ENCODE measurements at places on chromosomes 1 and 21.

DNA sequence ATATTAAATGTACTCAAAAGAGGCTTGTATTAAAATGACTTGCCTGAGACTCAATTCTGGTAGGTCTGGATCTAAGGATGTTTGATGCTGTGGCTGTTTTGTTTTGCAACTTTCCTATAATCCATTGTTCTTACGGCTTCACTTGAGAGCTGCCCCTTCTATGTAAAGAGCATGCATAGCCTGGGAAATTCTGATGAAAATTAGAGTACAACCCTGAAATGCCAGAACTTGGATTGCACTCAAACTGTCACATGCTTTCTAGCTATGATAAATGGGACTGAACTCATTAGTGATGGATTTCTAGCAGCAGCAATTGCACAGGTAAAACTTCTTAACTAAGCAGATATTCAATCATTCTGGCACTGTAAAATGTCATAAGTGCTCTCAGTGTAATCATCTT is 67.9 kb downstream of the OLFM3 start:
- no peak for DNase-seq

GRCh38 chr1:221165839-221166500 is 286.7 kb downstream of the HLX start:
- no peak for DNase-seq

GRCh38 chr1:200206340-200206739 is 178.8 kb downstream of the NR5A2 start:
- no peak for DNase-seq

DNA sequence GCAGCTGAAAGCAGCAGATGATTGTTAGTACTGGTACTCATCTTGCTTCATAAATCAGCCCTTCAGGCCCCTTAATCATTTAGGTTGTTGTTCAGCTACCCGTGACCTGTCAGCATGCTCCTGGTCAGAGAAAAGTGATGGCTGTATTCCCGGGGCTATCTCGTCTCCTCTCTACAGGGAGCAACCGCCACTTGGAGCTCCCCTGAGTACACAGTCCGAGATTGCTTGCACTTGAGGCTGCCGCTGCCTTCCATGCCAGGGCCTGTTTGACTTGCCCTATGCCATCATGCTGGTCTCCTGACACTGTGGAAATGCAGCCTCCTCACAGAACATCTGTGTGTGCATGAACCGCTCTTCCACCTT is 97.5 kb downstream of the SPATA46 start:
- no peak for DNase-seq

DNA sequence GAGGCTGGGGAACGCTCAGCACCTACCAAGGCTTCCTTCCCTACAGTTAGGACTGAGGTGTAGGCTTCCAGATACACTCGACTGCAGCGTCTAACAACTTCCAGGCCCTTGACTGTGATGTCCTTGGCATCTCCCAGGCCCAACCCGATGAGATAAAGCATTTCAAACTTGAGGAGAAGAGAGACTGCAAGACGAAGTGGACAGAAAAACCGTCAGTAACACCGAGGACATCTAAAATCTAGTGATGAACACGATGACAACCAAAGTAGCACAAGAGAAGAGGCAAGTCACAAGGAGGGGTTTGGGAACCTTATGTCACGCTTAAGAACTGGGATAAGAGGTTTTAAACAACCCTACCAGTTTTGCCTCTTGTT is 314 bp downstream of the DPH5 start:
- peak; percentile 31 for DNase-seq

- no peak for DNase-seq
Measured at GRCh38 chr1:53653200-53653575, 85.8 kb downstream of the GLIS1 start.

GRCh38 chr1:40844079-40844478 is 18.1 kb downstream of the CITED4 start:
- no peak for DNase-seq
